ENCODE measurements at places on chromosomes 1 and 21.

GRCh38 chr1:207248544-207249198, 72.8 kb upstream of the CD55 start:
- no peak for DNase-seq

GRCh38 chr1:18511874-18512150, 31.1 kb downstream of the KLHDC7A start:
- no peak for DNase-seq

GRCh38 chr1:40732756-40733301, 41.3 kb downstream of the NFYC start:
- no peak for DNase-seq

- DNase-seq: no peak
These were observed 10.2 kb upstream of the CDC7 start for GRCh38 chr1:91490501-91490900.

DNA sequence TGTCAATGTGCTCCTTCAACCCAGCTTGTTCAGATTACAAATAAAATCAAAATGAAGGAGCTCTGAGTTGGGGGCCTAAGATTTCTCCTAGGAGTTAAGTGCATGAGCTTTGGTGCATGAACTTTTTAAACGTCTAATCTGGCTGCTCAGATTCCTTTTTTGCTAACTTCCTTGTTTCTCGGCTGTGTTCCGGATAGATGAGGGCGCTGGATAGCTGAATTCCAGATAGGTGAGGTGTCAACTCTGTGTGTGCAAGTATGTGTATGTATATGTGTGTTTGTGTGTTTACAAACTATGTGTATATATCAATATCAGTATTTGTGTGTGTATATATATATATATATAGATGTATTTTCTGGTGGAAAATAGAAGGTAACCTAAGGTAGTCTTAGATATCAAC, 37.5 kb upstream of the RCAN3 start:
- no peak for DNase-seq

- no peak for DNase-seq
These were observed 44.2 kb downstream of the SLC35D1 start for GRCh38 chr1:67009792-67010191.

DNA sequence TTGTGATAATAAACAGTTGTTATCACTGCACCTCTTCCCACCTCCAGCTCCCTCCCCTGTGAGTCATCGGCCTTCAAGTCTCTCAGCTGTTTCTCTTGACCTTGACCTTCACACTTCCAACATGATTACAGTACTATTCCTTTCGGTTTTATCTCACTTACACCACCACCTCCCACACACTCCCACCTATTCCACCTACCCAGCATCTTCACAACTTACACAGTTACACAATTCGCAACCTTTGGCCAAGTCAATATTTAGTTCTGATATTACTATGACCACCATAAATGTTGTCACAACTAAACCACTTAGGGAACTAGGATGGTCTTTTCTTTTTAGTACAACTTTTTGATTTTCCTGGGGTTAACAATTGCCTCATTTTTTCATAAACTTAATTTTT, 60.2 kb downstream of the RIPK4 start:
- no peak for DNase-seq

- no peak for DNase-seq
These were observed 420.8 kb downstream of the NPHP4 start for GRCh38 chr1:5571438-5571837.

DNA sequence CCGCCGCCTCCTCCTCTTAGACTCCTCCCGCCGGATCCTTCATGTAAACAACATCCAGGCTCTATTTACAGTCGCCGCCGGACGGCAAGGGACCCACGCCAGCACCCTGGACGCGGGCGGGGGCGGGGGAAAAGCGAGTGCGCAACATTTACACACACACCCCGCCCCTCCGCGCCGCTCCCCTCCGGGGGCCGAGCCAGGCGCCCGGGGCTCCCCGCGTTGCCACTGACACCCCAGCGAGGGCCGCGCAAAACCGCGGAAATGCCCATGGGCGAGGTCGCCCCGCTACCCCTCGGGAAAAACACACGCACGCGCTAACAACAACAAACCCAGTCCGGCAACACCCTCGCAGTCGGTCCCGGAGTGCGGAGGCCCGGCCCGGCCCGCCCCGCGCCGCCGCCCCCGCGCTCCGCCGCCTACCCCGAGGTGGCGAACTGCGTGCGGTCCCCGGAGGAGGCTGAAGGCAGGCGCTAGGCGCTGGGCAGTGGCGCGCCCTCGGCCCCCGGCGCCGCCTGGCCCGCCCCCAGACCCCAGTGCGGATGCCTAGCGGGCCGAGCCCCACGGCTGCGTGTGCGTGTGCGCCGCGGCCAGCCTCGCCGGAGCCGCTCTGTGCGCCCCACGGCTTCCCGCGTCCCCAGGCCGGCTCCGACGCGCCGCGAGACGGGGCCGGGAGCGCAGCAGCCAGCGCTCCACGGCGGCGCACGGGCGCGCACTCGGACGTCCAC, 81.1 kb upstream of the AK4 start:
- peak; percentile 45 for DNase-seq

DNA sequence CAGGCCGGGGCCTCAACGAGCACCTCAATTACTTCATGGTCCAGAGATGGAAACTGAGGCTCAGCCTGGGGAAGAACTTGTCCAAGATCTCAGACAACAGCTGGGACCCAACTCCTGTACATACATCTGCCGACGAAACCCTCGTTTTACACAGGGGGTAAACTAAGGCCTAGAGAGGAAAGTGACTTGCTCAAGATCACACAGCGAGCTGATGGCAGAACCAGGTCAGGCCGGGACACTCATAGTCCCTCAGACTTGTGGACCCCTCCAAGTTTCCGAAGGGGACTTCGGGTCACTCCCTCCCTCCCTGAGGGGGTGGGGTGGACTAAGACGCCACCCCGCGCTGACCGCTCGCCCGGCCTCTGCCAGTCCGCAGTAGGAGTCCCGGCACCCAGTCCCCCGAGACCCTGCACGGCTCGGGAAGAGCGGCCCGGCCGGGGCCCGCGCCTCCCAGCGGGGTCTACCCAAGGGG, 430 bp downstream of the WASF2 start:
- DNase-seq: no peak

DNA sequence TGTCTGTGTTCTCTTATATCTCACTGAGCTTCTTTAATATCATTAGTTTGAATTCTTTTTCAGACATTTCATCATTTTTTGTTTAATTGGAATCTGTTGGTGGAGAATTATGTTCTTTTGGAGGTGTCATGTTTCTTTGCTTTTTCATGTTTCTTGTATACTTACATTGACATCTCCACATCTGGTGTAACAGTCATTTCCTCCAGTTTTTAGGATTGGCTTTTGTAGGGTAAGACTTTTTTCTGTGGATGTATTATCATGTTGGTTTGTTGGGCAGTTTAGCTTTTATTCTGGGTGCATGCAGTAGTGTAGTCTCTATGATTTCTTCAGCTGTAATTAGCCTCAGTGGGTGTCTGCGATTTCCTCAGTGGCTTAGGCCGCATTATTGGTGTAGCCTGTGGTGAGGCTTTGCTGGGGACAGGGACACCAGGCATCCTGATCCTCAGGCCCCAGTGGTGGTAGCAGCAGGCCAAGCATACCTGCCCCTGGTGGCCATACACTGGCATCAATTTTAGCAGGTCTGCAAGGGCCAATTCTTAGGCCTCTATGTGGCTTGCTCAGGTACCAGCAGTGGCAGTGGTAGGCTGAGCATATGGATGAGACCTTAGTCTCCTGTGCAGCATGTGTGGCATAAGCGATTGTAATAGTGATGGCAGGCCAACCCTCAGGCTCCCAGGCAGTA, 77.6 kb upstream of the SAMD13 start:
- DNase-seq: no peak

DNA sequence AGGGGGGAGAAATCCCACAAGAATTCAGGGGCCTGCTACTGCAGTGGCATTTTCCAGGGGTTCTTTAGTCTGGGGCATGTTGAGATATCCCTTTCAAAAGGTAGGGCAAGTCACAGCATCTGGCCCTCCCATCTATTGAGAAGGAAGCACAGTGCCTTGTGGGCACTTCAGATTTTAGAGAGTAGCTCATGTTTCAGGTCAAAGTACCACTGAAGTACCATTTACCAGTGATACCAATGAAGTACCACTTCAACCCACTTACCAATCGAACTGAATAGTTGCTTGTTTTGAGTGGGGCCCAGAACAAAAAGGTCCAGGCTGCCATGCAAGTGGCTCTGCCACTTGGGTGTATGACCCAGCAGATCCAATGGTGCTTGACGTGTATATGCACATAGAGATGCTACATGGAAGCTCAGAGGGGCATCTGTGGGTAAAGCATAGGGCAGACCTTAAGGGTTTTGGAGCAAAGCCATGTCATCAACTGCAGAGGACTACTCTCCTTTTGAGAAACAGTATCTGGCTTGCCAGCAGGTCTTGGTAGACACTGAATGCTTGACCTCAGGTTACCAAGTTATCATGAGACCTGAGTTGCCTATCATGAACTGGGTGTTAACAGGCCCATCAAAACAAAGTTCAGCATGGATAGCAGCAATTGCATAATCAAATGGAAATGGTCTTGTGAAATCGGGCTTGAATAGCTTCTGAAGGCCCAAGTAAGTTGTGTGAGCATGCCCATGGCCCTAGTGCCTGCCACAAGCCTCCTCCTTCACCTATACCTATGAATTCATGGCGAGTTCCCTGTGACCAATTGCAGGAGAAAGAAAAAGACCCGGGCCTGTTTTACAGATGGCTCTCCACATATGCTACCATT, 23.5 kb downstream of the PLA2G2D start:
- DNase-seq: no peak

- no peak for DNase-seq
These were observed 3.3 kb upstream of the DHX9 start for GRCh38 chr1:182835806-182836205.

DNA sequence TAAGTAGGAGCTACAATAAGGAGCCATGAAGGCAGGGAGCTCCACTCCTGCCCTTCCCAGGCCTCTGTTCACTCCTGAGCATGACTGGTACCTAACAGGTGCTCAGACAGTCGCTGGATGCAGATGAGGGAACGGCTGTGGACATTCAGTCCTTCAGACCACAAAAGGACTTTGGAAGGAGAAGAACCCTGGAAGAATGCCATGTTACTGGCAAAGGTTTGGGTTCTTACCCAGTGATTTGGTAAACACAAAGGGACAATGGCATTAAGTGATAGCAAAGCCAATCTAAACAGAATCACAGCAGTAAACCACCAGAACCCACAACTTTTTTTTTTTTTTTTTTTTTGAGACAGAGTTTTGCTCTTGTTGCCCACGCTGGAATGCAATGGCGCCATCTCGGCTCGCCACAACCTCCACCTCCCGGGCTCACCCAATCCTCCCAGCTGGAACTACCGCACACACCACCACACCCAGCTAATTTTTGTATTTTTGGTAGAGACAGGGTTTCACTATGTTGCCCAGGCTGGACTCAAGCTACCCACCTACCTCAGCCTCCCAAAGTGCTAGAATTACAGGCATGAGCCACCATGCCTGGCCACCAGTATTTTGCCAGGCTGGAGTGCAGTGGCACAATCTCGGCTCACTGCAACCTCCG, 7.5 kb upstream of the CBR3 start:
- no peak for DNase-seq

- DNase-seq: no peak
These were observed 61.1 kb upstream of the RCOR3 start for GRCh38 chr1:211198111-211198510.

DNA sequence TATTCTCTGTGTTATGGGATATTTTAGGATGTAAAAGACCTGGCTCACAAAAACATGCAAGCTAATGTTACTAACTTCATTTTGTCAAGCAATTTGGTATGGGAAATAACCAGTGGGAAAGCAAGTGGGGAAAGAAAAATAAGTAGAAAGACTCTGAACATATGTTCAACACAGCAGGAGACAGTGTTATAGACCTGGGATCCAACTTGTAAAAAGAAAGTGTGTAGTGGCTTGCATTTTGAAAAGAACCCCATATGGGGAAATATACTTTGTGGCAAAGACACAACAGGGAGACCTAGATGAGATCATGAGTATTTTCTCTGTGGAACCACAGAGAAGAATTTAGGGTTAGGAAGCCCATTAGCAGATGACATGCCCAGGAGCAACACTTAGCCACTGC, 212.7 kb upstream of the NRIP1 start:
- no peak for DNase-seq

GRCh38 chr1:14486401-14487201, 111.9 kb upstream of the KAZN start:
- DNase-seq: no peak

- no peak for DNase-seq
These were observed 104.2 kb upstream of the GCLM start for GRCh38 chr1:94013367-94013878.

DNA sequence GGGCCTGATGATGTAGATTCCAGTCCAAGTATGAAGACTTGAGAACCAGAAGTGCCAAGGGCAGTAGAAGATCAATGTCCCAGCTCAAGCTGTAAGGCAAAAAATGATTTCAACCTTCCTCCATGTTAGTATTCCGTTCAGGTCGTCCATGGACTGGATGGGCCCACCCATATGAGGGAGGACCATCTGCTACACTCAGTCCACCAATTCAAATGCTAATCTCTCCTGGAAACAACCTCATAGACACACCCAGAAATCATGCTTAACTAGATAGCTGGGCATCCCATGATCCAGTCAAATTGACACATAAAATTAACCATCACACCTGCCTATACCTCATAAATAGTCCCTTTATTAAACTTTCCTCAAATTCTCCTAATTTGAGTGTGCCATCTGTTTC, 73.3 kb upstream of the NFASC start:
- DNase-seq: no peak

DNA sequence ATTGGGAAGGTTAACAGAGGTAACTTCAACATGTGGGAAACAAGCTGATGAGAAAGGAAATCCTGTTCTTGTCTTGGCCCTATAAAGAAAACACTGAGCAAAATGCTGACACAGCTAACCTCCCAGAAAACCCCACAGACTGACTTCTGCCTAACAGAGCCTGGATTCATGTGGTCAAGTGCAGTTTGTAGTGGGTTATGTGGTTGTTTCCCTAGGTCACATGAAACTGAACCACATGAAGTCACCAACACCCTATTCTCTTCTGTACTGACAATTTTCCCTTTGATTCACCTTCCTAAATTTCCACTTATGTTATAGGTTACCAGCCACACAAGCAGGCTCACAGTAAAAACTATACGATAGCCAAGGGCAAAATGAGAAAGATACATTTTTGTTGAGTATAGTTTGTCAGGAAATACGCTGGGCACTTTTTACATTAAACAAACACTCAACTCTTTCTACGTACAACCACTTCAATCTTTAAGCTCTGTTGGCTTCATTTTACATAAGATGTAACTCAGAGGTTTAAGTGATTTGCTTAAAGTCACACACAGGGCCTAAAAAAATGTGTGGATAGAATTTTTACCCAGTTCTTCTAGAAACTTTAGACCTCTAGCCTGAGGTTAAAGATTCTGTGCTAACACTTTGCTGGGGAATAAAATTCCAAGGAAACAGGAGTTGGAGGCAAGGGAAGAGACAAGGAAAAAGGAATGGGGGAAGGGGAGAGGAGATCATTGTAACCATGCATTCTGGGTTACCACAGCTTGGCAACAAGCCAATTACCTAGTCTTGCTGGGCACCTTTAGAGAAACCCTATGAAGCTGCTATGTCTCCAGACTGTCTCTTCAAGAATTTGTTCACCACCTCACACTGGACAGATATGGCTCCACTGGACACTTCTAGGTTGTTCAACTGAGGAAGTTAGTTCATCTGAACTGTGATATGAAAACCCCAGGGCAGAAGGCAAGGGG, 601.6 kb upstream of the USP24 start:
- DNase-seq: no peak

Measured in stimulated activated CD8-positive, alpha-beta memory T cell treated with anti-CD3 and anti-CD28 coated beads, Interleukin-7, amount 100 ng/mL, for 1 hour (primary cell).